ENCODE measurements at places on chromosomes 5 and 9.

DNA sequence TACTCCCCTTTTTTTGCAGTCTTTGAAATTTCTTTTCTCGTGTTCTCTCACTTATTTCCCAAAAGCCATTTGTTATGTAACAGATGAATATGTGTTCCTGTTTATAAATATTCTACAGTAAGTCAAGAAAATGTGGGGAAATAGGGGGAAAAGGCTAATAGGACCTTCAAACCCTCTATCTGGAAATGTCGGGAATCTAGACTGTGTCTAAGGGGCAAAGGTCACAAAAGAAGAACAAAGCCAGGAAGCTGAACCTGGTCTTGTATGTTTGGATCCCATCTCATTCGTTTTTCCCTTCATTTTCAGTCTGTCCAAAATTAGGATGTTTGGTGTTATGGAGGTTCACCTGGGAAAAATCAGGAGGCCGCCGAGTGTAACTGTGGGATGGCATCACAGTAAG, 490.3 kb downstream of the NR2F1-AS1 start:
- no peak for DNase-seq

GRCh38 chr9:93292664-93293328, 108.9 kb downstream of the WNK2 start:
- no peak for DNase-seq

DNA sequence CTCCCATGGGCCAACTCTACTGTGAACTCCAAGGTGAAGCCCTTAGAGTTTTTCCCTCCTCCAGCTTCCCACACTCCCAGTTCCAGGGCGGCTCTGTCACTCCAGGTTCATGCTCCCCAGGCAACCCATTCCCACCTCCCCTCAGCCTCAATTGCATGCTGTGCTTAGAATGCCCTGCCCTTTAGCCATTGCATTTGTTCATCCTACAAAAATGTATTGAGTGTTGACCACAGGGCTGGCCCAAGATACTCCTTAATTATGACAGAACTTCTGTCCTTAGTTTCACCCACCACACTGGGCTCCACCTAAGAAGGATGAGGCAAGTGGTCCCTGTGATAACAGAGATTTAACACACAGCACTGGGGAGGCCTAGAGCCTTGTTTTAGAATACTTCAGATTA, 236.1 kb downstream of the ADAMTSL1 start:
- DNase-seq: no peak

DNA sequence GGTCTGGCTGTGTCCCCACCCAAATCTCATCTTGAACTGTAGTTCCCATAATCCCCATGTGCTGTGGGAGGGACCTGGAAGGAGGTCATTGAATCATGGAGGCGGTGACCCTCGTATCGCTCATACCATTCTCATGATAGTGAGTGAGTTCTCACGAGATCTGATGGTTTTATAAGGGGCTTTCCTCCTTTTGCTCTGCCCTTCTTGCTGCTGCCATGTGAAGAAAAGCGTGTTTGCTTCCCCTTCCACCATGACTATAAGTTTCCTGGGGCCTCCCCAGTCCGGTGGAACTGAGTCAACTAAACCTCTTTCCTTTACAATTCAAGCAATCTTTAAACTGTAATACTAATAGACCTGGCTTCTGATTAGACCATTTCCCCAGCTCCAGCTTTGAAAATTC, 92.2 kb upstream of the SARDH start:
- DNase-seq: no peak

GRCh38 chr9:93637886-93638285, 61.5 kb downstream of the PHF2 start:
- DNase-seq: no peak

- no peak for DNase-seq
These were observed 33.8 kb downstream of the TGFBI start for GRCh38 chr5:136062366-136063274.

GRCh38 chr9:137463931-137464290, 4.8 kb upstream of the NSMF start:
- no peak for DNase-seq

GRCh38 chr5:31786090-31786631, 147.2 kb downstream of the PDZD2 start:
- no peak for DNase-seq

DNA sequence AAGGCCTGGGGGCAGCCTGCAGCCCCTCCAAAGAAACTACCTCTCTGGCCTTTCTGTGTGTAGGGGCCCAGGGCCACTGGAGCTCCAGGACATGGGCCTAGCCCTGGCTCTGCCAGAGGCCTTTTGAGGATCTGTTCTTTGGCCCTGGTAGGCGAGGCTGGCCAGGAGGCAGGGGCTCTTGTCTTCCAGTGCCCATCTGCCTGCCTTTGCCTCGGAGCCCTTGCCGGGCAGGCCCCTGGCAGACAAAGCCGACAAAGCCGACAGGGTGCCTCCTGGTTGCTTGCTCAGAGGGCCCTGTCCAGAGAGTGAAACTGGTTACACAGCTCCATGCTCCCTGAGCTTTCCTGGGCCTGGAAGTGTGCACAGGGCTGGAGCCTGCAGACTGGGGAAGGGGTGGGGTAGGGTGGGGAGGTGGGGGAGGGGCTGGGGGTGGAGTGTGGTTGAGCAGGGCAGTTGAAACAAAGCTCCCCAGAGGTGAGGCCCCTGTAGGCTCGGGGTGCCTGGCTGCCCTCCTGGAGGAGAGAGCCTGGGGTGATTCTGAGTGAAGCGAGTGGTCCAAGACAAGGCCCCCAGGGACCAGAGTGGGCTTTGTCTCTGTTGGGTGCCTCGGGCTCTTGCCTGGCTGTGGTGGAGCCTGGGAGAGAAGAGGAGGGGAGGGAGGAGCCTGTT, 29.3 kb downstream of the PTPA start:
- DNase-seq: no peak

- DNase-seq: peak; percentile 54
These were observed 18.6 kb upstream of the NKD2 start for GRCh38 chr5:989961-990530.

DNA sequence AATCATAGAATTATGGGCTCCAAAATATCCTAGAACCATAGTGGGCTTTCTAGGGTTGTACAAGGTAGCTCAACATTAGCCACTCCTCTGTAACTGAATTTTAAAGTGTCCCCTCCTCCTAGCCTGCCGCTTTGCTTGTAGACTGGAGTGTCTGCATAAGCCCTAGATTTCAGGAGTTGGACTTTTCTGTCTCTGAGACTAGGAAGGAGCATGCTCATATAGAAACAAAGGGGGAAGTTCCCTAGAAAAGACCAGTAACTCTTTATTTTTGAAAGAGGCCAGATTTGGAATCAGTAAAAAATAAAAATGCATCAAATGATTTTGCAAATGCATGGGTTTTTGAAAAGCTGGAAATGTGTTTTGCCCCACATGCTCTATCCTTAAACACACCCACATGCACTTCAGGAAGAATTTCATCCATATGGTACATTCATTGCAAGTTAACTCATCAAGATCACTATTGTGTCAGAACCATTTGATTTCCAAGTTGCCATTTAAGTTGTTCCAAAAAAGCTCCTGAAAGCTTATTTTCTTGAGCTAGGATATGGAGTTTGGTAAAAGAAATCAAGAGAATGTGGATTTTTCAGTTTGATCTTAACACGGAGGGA, 121.0 kb upstream of the NR3C1 start:
- DNase-seq: no peak

GRCh38 chr5:168088410-168089173, 202.9 kb upstream of the WWC1 start:
- no peak for DNase-seq
